Renal cortical epithelial cell (primary cell): ENCODE measurements at places on chromosomes 6 and 20. TPM values are rescaled to one million over a fixed set of nuclear protein-coding genes. Genes with fewer than 3 reads are reported as not detected.

Gene INSM1
- total RNA-seq = not detected in 2 replicates

DNA sequence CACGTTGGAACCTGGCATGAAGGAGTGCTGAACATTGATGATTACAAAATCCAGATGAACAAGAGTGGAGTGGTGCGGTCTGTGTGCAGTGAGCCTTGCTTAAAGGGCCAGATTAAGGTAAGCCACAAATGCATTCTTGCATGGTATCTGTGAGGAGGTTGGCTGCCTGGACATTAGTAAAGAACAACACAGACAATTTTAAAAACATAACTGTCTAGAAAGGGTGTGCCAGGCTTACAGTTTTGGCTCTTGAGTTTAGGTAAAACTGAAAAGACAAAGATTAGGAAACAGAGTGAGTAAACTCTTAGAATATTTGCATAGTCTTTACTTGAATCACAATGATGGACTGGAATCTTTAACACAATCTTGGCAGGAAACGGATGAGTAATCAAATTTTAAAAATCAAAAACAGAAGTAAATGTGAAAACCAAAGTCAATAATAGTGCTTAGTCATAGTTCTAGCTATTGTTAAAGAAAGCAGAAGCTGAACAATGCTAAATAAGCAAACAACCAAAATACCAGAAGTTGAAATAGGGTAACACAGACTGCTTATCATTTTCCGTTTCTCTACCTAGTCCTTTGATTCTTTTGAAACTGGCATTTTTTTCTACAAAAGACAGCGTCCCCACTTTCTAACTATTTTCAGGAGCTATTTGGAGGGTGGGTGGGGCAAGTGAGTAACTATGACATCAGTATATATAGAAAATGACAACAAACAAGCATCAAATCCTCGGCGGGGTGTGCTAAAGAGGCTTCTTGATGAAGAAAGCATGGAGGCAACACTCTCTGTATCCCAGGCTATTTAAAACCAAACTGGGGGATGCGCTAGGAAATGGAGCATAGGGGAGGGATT, 185.8 kb upstream of the RAB32 start:
- DNase-seq = peak; percentile 87

GRCh38 chr6:158686791-158687381, 37.0 kb downstream of the SYTL3 start:
- no peak for DNase-seq

Gene RNF182
- 10.8 and 17.7 TPM in 2 replicates for total RNA-seq

Gene PRL
- total RNA-seq = not detected in 2 replicates

DNA sequence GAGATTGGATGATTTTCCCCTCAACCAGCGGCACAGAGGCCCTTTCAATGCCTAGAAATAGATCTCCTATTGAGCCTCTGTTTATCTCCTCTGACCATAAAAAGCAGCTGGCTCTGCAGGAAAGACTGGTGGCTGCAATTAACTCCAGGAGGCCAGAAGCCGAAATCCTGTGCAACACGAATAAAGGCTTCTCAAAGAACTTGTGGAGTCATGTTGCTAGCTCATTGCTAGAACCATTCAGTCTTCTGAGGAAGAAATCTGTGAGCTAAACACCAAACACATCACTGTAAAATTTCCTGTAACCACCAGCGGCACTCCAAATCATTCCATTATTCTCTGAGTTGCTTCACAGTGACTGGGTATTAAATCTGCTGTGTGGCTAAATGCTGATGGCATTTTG, 49.1 kb upstream of the TPD52L1 start:
- peak; percentile 27 for DNase-seq

DNA sequence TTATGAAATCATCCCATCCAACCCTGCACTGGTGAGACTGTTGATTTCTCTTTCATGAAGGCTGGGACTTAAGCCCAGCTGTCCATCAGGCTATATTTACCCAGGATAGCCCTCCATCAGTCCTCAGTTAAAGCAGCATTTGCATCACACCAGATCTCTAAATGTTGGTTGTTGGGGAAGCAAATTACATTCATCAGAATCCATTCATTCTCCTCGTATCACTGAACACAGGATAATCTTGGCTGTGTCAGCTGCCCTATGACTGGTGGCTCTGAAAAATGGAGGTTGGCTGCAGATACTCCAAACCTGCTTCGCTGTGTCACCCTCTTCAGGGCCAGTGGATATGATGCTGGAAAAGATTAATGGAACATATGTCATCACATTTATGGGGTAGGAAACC, 718.3 kb downstream of the KIF16B start:
- DNase-seq = no peak

DNA sequence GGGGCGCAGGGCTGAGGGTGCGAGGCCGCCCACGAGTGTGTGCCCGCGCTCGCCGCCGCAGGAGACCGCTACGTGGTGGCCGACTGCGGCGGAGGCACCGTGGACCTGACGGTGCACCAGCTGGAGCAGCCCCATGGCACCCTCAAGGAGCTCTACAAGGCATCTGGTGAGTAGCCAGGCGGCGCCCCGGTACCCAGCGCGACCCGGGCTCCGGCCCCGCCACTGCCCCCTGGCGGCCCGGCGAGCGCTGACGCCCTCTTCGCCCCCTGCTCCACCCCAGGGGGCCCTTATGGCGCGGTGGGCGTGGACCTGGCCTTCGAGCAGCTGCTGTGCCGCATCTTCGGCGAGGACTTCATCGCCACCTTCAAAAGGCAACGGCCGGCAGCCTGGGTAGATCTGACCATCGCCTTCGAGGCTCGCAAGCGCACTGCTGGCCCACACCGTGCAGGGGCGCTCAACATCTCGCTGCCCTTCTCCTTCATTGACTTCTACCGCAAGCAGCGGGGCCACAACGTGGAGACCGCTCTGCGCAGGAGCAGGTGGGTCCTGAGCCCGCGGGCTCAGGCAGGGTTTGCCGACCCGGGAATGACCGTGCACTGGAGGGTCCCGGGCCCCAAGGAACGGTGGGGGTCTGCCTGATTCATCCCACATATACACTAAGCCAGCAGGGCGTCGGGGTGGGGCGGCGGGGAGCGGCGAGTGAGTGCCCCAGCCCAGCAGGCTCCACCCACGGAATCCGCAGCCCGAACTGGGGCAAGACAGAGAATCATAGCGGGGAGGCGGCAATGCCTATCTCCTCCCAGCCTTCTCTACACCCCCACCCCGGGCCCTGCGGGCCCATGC, 17.4 kb downstream of the HSPA12B start:
- no peak for DNase-seq
